Upper lobe of left lung (tissue), 6 donors: ENCODE measurements at places on chromosomes 13 and 19. TPM values are rescaled to one million over a fixed set of nuclear protein-coding genes. Genes with fewer than 3 reads are reported as not detected.

The RNF113B gene
- not detected for total RNA-seq

The PCDH9 gene
- 8.7 TPM for total RNA-seq

DNA sequence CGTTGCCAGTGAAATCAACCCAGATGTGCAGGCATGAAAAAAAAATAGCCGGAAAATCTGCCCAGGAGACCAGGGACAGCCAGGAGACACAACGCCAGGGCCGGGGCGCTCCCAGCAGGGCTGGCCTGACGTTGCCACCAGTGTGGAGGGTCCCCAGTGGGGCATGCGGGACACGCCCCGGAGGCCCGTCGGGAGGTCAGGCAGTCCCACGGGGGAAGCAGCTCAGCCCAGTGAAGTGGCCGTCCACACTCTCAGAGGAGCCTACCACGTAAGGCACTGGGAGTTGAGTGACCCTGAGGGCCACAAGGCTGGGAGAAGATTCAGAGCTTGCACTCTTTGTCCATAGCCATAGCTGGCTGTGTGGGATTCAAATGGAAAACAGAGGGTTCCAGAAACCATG is 53.2 kb upstream of the GAS6 start:
- DNase-seq: peak; percentile 9

- no peak for DNase-seq
Measured at GRCh38 chr13:43783820-43784219, 3.0 kb downstream of the ENOX1 start.

DNA sequence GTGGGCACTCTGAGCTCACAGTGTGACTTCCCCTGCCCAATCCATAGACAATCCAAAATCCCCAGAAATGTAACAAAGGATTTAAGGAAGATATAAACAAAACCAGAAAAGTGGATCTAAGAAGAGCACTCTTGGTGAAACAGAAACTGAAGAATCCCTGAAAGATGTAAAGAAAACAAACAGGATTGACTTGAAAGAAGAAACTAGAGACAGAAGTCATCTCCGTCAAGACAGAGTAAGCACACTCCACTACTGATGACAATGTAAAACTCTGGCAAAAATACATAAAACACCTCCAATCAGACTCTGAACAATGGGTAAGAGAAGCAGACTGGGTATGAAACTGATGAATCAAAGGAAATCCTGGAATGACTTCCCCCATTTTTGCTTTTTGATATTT is 13.5 kb downstream of the TUBGCP3 start:
- no peak for DNase-seq

- DNase-seq: no peak
Measured at GRCh38 chr19:43372462-43372861, 19.0 kb downstream of the CD177 start.

The PPP6R1 gene
- total RNA-seq: 79.4 TPM

DNA sequence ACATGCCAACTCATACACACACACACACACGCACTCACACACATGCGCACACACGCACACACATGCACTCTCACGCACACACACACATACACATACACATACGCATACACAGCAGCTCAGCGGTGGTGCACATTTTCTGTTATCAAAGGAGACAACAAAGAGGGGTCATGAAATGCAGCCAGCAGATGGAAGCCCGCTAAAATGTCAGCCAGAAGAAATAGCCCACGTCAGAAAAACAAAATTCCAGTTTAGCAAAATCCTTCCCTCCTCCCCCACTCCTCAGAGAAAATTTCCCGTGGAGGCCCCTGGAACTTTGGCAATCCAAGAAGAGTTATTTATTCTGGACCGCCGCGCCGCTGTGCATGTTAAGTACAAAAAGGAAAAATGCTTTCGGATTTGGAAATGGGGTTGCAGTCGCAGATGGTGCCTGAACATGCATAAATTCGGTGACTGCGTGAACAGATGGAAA is 114.6 kb upstream of the VSTM2B start:
- no peak for DNase-seq

The RFX1 gene
- total RNA-seq: 6.0 TPM

DNA sequence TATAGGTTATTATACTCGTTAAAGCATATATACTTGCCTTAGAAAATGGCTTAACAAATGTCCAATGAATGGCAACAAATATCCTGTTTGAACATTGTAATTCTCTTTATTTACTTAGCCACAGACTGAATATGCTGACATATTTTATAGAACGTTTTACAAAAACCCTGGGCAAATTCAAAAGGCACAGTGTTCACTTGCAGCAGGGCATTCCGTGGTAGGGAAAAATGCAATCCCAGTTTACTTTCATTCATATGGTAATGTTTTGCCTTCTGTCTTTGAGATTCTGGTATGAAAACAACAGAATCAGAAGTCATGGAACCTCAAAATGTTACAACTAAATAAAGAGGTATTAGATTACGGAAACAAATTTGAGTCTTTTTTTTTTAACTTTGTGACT is 56.2 kb upstream of the MYCBP2 start:
- no peak for DNase-seq

DNA sequence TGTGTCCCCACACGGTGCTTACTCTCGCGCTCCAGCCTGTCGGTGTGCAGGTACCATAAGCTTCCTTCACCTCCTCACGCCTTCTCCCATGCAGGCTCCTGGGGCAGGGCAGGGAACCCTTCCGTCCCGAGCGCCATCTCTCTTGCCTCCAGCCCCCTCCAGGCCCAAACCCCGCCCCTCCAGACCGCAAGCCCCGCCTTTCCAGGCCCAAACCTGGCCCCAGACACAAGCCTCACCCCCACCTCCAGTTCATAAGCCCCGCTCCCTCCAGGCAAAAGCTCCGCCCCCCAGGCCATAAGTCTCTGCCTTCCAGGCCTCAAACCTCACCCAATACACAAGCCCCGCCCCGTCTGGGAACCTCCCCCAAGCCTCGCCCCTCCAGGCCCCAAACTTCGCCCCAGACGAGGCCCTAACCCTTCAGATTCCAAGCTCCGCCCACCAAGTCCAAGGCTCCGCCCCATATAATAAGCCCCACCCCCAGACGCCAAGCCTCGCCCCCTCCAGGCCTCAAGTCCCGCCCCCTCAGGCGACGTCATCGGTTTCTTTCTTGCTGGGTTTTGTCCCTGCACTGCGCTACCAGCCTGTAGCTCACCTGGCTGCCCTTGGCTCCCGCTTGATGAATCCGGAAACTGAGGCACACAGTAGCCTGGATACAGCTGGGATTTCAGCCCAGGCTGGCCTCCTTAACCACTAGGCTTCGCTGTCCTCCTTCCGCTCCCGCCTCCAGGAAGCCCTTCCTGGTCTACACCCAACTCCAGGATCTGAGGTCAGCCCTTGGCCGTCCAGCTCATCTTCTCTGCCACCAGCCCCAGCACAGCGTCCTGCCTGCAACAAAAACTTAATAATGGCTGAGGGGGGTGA is 16.1 kb downstream of the MKNK2 start:
- DNase-seq: peak; percentile 85

The KLK4 gene
- not detected for total RNA-seq

DNA sequence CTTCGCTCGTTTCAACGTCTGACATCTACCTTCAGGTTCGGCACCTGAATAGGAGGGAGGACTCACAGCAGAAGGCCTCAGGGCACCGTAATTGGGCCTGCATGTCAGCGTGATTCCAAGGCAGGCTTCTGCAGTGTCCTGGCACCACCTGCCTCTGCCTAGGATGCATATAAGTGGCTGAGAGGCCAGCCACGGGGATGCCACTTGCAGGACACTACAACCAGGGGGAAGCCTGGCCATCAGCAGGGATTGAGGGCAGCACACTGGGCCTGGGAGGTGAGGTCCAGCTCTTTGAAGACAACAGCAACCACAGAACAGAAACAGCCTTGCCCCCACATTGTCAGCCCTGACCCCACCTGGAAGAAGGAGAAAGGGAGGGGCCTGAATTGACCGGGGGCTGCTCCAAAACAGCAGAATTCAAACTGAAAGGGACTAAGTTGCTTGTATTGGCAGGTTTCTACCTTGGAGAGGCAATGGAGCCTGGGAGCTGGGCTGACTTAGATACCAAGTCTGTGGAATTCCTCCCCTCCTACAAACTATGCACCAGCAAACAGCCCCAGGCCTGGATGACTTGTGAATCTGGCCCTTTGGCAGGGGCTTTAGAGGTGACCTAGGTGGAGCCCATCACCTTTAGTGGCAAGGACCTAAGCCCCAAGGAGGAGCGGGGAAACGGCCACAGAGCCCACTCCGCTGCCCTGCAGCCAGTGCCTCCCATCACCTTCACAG is 34.1 kb upstream of the POMP start:
- no peak for DNase-seq

DNA sequence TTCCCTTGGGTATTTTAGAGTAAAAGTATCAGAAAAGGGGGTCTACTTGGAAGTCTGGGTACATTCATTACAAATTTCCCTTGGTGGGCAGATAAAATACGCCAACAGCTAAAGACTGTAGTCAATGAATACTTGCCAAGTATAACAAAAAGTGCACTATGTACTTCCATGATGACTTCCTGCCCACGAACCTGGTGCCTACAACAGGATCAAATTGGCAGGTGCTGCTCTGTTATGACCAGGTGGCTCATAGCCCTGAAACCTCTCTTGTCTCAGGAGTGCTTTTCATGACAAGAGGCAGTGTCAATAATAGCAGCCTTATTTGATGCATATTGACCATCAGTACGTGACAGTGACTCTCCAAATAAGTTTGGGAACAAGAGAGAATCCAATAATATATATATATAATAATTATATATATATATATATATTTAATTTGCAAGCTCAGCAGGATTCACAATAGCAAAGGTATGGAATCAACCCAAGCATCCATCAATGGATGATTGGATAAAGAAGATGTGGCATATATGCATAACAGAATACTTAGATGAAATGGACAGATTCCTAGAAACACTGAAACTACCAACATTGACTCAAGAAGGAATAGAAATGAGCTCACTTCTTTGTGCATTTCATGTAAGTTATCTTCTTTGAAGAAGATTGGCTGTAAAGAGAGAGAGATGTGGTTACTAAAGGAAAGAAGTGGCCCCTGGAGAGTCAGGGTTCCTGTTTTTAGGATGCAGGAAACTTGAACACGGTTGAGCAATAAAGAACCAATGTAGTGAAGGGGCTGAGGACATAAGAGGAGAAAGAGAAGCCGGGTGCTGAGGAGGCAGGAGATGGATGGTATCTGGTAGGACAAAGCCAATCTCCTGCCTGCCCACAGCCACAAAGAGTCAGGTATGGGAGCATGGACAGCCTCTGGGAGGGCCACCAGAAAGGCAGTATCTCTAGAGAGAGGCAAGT is 52.0 kb upstream of the GTF2F2 start:
- DNase-seq: no peak

DNA sequence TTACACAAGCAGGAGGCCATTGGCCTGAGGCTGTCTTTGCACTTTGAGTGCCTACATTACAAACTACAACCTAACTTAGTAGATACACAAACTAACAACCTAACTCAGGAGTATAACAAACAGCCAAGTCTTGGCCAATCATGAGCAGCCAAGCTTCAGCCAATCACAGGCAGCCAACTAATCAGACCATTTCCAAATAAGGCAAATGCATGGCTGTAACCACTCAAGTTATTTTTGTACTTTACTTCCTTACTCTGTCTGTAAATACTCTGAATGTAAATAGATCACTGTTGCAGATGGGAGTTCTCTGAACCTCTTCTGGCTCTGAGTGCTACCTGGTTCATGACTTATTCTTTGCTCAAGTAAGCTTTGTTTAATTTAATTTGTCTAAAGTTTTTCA is 748.1 kb upstream of the SGCG start:
- DNase-seq: no peak

DNA sequence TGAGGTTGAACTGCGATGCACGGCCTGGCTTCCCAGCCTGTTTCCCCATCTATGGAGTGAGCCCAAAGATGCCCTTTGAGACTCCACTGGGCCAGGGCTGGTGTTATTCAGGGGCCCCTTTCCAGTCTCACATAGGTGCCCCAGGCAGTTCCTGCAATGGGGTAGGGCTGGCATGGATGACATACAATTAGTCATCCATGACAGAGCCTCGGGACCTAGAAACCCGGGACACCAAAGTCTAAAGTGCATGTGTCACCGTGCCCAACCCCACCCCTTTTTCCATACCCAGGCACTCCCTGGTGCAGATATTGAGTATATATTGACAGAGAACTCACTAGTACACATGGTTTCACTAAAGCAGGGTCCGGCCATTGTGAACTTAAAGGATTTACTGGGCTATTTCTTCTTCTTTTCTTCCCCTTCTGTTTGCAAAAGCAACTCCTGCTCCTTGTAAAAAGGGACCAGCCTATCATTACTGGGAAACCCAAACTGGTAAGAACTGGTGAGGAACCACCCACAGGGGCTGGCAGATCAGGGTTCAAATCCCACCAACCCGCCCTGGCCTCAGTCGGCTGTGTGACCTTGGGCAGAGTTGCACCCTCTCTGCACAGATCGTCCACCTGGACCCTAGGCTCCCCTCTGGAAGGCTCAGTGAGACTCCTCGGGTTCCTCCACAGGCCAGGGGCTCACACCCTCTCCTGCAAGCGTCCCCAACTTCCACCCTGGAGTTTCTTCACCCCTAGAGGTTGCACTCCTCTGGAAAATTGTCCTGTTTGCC is 2.7 kb downstream of the B3GNT3 start:
- no peak for DNase-seq

The CGB3 gene
- total RNA-seq: not detected
